NCI-H446 treated with DMSO at 0.1 percent for 48 hours (cell line): ENCODE measurements at places on chromosomes 7 and 10.

GRCh38 chr7:99270702-99271101, 1.9 kb upstream of the MYH16 start:
- no peak for DNase-seq

GRCh38 chr7:155533827-155534690, 12.3 kb downstream of the CNPY1 start:
- DNase-seq: no peak

DNA sequence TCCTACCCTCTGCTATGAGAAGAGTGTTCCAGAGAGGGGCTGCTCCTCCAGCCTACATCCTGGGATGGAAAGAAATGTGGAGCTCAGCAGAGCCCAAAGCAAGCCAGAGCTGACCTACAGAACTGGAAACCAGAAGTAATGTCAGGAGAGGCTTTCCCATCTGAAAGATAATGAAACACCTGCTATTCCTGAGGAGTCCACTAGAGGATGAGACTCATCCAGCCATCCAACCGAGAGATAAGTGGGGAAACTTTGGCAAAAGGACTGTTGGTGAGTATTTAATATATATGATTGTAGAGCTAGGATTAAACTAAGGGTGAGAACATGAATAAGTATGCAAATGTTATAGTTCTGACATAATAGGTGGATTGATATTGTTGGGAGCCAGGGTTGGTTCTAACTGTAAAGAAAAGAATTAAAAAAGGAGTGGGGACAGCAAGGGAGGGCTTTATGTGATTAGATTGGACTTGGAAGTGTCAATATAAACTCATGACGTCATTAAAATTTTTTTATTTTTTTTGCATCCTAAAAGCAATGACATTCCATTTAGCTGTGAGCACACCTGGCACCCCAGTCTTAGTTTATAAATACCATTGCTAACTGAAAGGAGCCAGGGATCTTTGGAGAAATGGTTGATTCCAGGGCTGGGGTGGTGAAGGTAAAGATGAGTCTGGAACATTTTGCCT, 312.8 kb upstream of the NFE2L3 start:
- no peak for DNase-seq

DNA sequence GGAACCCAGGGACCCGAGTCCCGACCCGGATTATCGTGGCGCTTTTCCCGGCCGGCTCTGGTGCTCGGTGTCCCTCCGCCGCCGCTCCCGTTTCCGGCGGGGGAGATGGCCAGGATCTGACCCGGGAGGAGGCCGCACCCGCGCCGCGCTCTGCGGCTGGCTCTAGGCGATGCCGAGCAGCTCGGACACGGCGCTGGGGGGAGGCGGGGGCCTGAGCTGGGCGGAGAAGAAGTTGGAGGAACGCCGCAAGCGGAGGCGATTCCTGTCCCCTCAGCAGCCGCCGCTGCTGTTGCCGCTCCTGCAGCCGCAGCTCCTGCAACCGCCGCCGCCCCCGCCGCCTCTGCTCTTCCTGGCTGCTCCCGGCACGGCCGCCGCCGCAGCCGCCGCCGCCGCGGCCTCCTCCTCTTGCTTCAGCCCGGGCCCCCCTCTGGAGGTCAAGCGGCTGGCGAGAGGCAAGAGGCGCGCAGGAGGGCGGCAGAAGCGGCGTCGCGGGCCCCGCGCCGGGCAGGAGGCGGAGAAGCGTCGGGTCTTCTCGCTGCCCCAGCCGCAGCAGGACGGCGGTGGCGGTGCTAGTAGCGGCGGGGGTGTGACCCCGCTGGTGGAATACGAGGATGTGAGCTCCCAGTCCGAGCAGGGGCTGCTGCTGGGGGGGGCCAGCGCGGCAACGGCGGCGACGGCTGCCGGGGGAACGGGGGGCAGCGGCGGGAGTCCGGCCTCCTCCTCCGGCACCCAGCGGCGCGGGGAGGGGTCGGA, 593 bp downstream of the CDK13 start:
- no peak for DNase-seq

DNA sequence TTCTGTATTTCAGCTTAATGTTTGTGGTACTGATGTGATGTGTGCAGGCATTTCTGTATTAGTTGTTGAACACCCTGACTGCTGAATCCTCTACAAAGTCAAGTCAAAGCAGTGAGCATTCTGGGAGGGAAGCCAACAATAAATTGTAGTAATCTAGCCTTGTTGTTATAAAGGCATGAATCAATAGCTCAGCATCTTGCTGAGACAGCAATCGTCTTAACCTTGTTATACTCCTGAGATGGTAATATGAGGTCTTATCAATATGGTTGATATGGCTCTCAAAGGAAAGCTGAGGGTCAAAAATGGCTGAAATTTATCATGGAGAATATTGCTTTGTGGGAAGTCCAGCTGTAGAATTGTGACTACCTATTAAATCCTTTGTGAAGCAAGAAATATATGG, 299.4 kb downstream of the DNAJB9 start:
- DNase-seq: no peak

- DNase-seq: no peak
These were observed 14.0 kb downstream of the SCRN1 start for GRCh38 chr7:29975561-29975960.

DNA sequence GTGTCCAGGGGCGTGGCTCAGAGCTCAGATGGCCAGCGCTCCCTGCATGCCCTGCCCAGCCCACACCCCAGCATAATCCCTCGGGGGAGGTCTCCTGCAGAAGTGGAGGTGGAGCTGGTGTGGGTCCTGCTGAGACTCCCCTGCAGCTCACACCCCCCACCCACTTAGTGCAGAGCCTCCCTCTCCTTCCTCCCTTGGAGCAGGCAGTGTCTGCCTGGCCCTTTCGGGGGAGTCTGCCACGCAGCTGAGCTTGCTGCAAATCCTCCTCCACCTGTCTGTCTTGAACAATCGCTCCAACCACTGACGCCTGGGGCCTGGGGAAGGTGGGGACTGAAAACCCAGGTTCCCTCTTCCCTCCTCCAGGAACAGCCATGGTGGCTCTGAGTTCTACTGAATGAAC, 219.7 kb upstream of the PPP2R2D start:
- no peak for DNase-seq

GRCh38 chr7:153858355-153858754, 193.8 kb upstream of the DPP6 start:
- no peak for DNase-seq

- no peak for DNase-seq
These were observed 93.5 kb downstream of the NRP1 start for GRCh38 chr10:33240931-33241330.

DNA sequence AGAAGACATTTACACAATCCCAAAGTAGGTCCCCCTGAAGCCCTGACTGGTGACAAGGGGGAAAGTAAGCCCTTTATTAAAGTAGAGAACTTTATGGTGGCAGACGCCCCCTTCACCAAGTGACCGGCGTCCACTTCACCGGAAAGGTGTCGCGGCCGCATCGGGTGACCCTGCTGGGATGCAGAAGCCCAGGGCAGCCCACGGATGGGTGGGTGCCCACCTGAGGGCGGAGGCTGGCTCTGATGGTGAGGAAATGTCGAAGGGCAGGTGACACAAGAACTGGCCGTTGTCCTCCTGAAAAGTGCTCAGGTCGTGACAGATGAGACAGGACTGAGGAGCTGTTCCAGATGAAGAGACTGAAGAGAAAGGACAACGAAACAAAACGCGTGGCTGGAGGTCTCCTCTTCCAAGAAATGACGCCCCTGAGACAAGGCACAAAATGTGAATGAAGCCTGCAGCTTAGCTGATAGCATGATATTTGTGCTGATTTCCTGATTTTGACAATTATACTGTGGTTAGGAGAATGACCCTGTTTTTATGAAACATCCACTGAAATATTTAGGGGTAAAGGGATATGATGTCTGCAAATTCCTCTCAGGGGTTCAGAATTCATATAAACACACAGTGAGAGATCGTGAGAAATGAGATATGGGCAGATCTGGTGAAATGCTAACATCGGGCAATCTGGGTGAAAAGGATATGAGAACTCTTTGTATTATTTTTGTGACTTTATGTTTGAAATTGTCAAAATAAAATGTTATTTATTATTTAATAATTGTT, 123.9 kb downstream of the PRKAG2 start:
- DNase-seq: no peak

- DNase-seq: no peak
These were observed 448 bp downstream of the ITGA8 start for GRCh38 chr10:15719049-15719898.

- DNase-seq: no peak
These were observed 8.8 kb downstream of the NXPH1 start for GRCh38 chr7:8442051-8442813.

DNA sequence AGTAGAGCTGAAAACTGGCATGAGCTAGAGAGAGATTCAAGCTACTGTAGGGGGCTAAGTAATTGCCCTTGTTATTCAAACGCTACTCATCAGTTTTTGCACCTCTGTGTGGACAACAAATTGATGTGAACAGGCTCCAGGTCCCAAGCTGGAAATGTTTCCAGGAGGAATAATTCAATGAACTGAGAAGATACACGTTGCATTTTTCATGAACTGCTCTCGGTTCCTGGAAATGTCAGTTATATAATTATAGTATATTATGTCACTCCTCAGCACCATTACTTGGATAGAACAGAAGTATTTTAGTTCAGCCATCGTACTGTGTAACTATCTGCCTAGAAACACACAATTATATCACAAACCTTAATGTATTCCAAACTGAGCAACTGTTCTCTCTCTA, 65.9 kb upstream of the A1CF start:
- no peak for DNase-seq

- no peak for DNase-seq
These were observed 24.7 kb downstream of the SLC26A3 start for GRCh38 chr7:107778283-107778682.

DNA sequence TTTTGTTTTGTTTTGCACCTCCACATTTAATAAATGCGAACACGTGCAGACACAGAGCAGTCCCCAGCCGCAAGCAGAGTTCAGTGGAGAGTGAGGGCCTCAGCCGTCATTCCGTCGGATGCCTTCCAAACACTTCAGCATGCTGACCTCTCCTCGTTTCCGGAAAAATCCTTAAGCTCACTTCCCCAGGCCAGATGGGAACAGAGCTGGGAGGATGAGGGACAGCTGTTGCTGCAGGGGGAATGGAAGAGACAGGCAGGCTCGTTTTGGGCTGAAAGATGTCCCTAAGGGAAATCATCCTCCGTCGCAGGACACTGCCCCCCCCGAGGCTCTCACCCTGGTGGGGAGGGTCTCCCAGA, 17.2 kb upstream of the FGFR2 start:
- DNase-seq: no peak

DNA sequence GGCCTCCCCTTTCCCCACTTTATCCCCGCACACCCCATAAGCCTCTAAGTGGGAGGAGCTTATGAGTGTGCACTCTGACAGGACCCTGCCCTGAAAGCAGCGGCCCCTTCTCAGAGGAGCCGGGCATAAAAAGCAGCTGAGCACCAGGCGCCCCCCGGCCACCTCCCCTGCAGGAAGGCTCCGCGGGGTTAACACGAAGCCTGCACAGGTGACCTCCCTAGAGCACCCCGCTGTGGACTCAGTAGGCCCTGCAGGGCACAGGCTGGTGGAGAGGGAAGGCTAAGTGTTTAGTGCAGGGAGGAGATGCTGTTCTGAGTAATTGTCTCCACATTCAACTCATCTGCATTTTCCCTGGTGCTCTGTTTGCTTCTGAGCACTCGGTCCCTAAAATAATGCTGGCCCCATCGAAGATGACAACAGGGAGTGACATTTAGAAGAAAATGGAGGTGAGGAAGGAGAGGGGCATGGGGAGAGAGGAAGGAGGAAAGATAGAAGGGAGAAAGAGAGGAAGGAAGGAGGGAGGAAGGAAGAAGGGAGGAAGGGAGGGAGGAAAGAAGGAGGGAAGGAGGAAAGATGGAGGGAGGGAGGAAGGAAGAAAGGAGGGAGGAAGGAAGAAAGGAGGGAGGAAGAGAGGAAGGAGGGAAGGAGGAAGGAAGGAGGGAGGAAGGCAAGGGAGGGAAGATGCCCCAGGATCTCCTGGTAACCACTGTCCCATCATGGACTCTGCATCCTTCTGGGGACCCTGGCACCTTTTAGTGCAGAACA, 25.4 kb upstream of the CNPY1 start:
- DNase-seq: no peak

DNA sequence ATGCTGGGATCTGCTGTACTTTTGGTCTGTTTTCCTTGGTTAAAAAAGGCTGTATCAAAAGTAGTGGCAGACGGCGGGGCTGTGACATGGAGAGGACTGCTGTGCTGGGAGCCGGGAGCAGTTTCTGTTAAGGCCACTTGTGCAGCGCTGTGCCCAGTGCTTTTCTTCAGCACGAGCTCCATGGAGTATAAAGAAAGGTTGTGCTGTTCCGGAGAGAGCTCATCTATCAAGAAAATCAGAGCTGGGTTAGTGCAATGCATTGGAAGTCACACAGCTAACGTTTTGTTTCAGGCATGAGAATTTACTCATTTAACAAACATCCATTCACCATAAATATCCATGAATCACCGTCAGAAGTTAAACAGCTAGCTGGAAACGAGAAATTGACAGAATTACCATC, 62.0 kb downstream of the KIAA1549 start:
- DNase-seq: no peak

- DNase-seq: no peak
These were observed 200.7 kb downstream of the RAPGEF5 start for GRCh38 chr7:22156205-22156604.

- no peak for DNase-seq
These were observed 218.5 kb upstream of the TMEM196 start for GRCh38 chr7:19991936-19992335.

DNA sequence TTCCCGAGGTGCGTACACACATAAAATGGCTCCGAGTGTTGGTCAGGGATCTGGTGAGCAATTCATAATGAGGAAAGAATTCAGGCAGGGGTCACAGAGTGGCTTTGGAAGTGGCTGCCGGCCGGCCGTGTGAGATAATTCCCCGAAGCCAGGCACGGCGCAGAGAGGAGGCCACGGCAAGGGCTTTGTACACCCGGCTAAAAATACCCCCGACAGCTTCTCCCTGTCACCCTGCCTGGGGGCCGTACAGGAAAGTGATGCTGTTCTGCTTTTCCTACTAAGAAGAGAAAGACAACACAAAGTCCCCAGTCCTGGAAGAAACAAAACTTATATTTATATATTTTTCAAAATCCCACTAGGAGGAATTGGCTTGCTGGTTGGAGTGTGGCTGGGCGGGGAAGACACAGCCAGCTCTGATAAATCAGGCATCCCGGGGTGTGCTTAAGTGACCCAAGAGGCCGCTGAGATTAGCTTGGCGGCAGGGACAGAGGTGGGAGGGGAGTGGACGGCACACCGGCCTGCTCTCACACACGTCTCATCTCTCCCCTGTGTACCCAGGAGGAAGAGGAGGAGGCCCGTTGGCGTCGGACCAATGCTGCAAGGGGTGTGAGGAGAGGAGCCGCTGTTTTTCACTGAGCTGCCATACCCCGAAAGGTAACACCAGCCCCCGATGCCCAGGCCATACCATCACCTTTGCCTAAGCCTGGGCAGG, 70.5 kb downstream of the ZMIZ1 start:
- DNase-seq: no peak

GRCh38 chr10:100392686-100393003, 45.6 kb downstream of the SCD start:
- no peak for DNase-seq

GRCh38 chr10:125159486-125159931, 854 bp downstream of the CTBP2 start:
- no peak for DNase-seq

DNA sequence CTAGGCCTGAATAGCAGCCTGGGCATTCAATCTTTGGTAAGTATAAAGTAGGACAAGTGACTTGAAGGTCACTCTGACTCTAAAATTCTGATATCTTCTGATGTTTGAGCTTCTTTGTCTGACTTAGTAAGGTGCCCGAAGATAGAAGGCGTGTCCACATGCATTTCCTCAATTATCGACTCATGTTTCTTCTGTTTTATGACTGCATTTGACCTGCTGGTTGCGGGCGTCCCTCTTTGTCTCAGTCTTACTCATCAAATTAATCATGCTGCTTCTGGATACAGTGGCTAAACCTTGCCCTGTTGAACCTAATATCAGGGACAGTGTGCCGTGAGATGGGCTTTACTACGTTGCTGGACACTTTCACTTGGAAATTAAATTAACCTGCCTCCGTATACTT, 534.1 kb downstream of the SDK1 start:
- no peak for DNase-seq
